SJCRH30 (cell line): ENCODE measurements at places on chromosomes 3 and 15. TPM values are rescaled to one million over a fixed set of nuclear protein-coding genes. Genes with fewer than 3 reads are reported as not detected.

Gene P2RY1
- 1.2 and 1.5 TPM in 2 replicates for total RNA-seq

Gene RHCG
- total RNA-seq: not detected in 2 replicates

Gene TEX9
- 3.4 and 4.4 TPM in 2 replicates for total RNA-seq

Gene FOXL2NB
- 0.23 and 0.34 TPM in 2 replicates for total RNA-seq

Gene STXBP5L
- 0.89 and 1.3 TPM in 2 replicates for total RNA-seq
